ENCODE measurements at places on chromosomes 2 and 18.

GRCh38 chr2:71064754-71065621 is 3.5 kb upstream of the NAGK start:
- DNase-seq = no peak

DNA sequence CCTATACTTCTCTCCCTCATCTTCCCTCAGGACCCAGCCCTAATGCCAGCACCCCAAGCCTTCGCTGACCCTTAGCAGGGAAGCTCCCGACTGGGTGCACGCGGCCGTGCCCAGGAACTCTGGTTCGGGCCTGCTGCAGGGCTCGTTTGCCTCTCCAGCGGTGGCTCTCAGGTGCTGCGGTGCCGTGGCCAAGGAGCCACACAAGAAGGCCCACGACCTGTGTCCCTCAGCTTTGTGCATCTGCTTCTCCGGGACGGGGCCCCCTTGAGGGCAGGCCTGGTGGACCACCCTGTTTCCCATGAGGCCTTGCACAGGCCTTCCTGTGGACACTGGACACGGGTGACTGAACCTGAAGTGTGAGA is 17.7 kb downstream of the BOK start:
- peak; percentile 45 for DNase-seq

GRCh38 chr18:23958036-23958435 is 56.5 kb upstream of the TTC39C start:
- DNase-seq = no peak

DNA sequence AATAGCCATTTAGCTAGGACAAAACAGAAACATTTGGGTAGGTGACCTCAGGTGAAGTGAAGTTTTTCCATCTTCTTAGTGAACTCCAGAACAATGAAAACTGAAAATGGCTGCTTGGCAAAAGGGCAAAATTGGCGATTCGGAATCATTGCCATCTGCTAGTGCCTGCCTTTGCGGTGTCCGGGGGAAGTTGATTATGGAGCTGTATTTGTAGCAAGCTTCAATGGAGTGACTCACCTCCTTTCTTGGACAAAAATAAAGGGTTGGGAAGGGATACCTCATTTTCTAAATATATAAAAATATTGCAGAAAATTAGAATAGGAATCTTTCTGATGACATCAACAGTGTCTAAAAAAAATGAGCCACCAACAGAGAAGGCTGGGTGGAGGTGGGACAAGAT is 460.5 kb downstream of the TGIF1 start:
- no peak for DNase-seq

- DNase-seq = no peak
These were observed 12.2 kb upstream of the DNPEP start for GRCh38 chr2:219399716-219400478.

- DNase-seq = peak; percentile 75
These were observed 53.8 kb upstream of the RBM44 start for GRCh38 chr2:237744613-237745249.

DNA sequence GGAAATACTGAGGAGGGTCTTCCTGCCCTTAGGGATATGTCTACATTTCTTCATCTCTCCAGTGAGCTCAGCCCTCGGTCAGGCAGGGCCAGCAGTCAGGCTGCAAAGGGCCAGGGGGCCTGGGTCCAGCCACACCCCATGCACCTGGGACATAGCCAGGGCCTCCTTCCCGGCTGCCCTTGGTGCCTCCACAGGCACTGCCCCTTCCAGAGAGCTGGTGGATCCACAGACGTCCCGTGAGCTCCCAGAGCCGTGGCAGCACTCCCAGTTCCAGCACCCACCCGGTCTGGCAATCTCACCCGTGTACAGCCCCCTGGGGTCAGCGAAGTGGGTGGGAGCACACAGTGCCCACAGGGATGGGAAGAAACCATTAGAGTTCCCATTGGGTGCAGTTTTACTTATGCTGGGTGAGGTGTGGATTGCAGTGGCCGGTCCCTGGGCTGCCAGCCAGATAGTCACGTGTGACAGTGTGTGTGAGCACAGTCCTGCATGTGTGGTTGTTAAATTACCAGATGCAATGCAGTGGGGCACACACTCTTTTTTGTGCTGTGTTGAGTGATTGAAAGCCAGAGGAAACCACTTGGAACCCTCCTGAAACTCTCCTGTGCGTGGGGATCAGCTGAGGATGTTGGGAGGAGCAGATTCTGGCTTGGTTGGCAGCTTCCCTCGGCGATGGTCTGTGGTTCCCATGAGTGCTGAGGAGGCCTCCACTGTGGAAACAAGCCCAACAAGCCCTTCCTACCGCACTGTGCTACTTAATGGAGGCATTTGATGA is 131.0 kb downstream of the SNTG2 start:
- DNase-seq = no peak

- DNase-seq = no peak
These were observed 205.2 kb upstream of the HDAC4 start for GRCh38 chr2:239605976-239606375.

GRCh38 chr2:30287190-30287840 is 56.0 kb downstream of the LBH start:
- DNase-seq = no peak

DNA sequence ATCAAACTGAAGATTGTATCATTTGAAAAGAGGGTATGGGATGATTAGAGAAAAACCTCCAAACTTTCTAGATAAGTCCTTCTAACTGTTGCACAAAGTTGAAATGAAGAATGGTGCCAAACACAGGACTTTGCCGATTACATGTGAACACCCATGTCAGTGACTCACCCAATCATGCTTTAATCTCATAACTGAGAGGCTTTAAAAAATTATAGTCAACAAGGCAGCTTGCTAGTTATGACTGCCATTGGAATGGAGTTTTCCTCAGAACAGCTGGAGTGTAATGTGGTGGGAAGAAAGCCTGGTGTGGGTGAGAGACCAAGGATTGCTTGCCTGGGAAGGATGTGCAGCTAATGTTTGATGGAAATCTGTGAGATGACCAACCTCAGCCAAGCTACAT is 98.2 kb upstream of the ALPP start:
- no peak for DNase-seq

DNA sequence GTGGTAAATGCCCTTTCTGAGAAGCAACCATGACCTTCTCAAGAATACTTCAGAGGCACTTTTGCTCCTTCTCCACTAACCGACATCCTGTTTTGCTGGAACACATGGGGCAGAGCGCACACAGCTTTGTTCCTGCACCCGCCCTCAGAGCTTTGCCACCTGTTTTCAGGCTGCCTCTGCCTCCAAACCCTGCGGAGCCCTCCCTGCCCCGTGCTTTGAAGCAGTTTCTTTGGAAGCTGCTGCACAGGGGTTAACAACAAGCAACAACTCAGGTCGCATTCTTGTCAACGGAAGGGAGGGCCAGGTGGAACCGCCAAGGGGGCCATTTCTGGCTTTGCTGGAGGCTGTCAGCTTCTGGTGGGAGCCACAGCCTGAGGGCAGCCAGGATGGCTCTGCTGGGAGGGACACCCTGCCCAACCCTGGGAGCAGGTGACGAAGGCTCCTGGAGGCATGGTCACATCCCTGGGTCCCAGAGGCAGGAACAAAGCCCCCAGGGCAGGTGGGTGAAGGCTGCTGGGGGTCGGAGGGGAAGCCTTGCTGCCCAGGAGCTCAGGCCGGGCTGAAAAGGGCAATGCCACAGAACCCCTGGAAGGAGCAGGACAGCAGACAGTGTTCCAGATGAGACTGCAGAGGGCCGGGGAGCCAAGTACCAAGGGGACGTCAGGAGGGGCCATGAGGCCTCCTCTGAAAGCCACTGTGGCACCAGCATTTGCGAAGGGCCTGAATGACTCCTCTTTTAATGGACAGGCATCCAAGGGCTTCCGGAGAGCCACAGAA is 46.8 kb downstream of the MRPS5 start:
- DNase-seq = no peak

GRCh38 chr2:96552315-96553175 is 16.0 kb downstream of the ARID5A start:
- no peak for DNase-seq

GRCh38 chr2:30708491-30709290 is 98.6 kb downstream of the CAPN13 start:
- peak; percentile 21 for DNase-seq

- DNase-seq = peak; percentile 31
These were observed 78.2 kb downstream of the UBE2E3 start for GRCh38 chr2:181058378-181059269.

- DNase-seq = no peak
These were observed 15.0 kb downstream of the KCNJ13 start for GRCh38 chr2:232761301-232761907.

GRCh38 chr2:178069551-178069950 is 3.0 kb downstream of the PDE11A start:
- DNase-seq = no peak

- DNase-seq = no peak
These were observed 413.2 kb upstream of the LRATD1 start for GRCh38 chr2:14219306-14219705.

DNA sequence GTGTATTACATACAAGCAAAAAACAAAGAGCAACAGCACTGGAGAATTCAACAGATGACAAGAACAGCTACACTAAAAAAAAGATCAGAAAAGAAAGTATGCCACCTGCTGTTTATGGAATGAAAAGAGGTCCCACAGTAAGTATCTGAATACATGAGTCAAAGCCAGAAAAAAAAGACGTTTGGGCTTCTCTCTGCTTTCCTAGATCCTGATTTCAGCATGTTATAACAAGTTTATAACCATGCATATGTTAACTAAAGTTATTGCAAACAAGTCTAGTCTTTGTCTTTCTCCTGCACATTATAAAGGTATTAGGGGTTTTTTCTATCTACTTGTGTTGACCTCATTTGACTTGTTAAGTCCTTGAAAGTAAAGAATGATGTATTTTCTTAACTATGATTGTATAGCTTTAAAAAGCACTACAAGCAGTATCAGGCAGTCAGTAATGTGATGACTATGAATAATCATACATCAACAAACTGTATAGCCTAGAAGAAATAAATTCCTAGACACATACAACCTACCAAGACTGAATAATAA is 108.5 kb upstream of the COL5A2 start:
- no peak for DNase-seq

DNA sequence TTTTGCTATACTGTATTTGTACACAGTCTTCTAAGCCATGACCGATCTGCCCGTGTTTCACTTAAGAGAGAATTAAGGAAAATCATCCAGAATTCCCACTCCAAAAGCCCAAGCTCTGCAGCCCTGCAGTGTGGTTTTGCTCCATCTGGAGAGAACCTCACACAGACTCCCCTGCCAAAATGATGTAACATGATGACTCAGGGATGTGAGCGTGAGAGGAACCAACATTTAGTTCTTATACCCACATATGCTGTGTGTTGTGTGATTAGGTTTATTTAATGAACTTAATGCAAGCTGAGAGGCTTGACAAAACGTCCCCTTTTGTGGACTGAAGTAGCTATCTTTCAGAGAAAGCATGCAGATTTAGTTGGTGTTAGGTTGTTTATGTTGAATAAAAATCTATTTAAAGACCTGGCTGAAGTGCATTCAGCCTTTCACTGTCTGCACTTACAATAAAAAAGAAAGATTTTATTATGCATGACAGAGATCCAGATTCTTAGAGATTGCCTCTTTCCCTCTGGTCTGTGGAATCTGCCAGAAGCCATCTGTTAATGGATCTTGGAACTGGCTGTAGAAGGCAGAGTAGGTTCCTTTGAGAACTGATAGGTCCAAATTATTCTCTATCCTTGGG is 6.3 kb downstream of the RAB12 start:
- DNase-seq = no peak

Measured in H9 (cell line).